ENCODE measurements at places on chromosomes 2 and 18. TPM values are rescaled to one million over a fixed set of nuclear protein-coding genes. Genes with fewer than 3 reads are reported as not detected.

- no peaks in the 10 kb centered on the region for H3K27me3 ChIP-seq
- no peaks in the 10 kb centered on the region for H3K36me3 ChIP-seq
- H3K4me3 ChIP-seq: no peak overlapping the region
- H3K27ac ChIP-seq: no peak overlapping the region
These were observed 161.4 kb upstream of the KLHL14 start for GRCh38 chr18:32934201-32934600.

DNA sequence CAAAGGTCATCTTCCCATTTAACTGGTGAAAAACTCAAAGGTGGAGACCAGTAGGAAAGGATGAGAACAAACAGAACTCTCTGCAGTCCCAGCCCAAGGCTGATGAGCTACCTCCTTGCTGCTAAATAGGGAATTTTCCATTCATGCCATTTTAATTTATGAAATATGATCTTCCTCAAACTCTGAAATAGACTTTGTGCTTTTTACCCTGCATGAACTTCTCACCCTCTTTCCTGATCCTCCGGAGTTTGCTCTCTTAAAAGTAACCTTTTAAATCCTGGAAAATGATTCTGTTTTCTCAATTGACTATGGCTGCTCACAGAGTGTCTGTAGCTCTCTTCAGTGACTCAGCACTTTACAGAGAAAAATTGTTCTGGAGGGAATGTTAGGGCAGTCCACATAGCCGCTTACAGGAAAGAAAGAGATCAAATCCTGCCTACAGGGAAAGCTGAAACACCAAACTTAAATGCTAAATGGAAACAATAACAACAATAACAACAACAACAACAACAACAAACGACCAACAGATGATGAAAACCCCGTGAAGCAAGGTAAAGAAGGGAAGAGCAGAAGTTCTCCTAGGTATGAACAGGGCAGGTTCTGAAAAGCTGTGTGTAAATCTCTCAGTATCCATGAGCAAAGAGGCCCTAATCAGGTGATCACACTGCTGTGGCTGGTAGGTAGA is 79.8 kb upstream of the SESTD1 start:
- DNase-seq: no peak
- no peaks in the 10 kb centered on the region for H3K27me3 ChIP-seq
- H3K27ac ChIP-seq: peak overlapping the region; percentile 56

Gene IL1A
- total RNA-seq: 0.56 TPM

Gene SKOR2
- total RNA-seq: not detected

GRCh38 chr2:128145651-128146050 is 54.7 kb downstream of the UGGT1 start:
- H3K4me3 ChIP-seq: no peak overlapping the region
- H3K4me1 ChIP-seq: no peaks in the 10 kb centered on the region
- H3K36me3 ChIP-seq: peaks cover 30% of the 10 kb centered on the region
- no peak overlapping the region for H3K27ac ChIP-seq
- no peaks in the 10 kb centered on the region for H3K27me3 ChIP-seq

- no peaks in the 10 kb centered on the region for H3K27me3 ChIP-seq
- no peak for DNase-seq
- peak overlapping the region; percentile 15 for H3K27ac ChIP-seq
- no peaks in the 10 kb centered on the region for H3K36me3 ChIP-seq
These were observed 228.5 kb downstream of the TTC32 start for GRCh38 chr2:19673213-19673791.

- H3K36me3 ChIP-seq: no peaks in the 10 kb centered on the region
- no peak for DNase-seq
- H3K27me3 ChIP-seq: no peaks in the 10 kb centered on the region
- no peak overlapping the region for H3K27ac ChIP-seq
These were observed 1106.0 kb downstream of the RPIA start for GRCh38 chr2:89797320-89798038.

- H3K27me3 ChIP-seq: no peaks in the 10 kb centered on the region
- H3K4me3 ChIP-seq: no peak overlapping the region
- peaks cover 66% of the 10 kb centered on the region for H3K4me1 ChIP-seq
- no peak for DNase-seq
- H3K27ac ChIP-seq: no peak overlapping the region
These were observed 87.0 kb downstream of the ZEB2 start for GRCh38 chr2:144432921-144433320.

- no peak overlapping the region for H3K27ac ChIP-seq
- H3K36me3 ChIP-seq: no peaks in the 10 kb centered on the region
- H3K4me3 ChIP-seq: no peak overlapping the region
- no peak for DNase-seq
- H3K4me1 ChIP-seq: no peaks in the 10 kb centered on the region
- no peaks in the 10 kb centered on the region for H3K27me3 ChIP-seq
These were observed 55.7 kb downstream of the RND3 start for GRCh38 chr2:150431561-150432311.

DNA sequence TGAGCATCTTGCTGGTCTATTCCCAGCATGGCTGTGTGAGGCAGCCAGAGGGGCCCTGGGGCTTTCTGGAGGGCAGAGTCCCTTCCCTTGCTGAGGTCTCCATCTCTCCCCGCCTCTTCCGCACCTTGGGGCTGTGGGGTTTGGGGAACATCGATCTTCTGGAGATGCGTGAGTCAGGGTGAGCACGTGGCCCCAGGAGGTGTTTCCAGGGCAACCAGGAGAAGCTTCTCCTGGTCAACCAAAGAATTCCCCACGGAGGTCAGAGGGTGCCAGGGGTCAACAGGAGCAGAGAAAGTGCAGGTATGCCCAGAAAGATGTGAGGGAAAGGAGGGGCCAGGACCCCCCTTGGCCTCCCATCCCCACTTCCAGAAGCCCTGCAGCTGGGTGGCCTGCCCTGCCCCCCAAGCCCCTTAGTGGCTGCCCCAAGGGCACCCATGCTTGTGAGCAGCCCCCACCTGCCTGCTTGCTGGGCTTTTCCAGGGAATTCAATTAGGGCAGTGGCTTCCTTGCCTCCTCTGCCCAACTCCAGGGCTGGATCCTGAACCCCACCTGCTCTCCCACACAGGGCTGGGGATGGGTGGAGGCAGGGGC is 2.8 kb upstream of the PROM2 start:
- H3K4me1 ChIP-seq: no peaks in the 10 kb centered on the region
- H3K36me3 ChIP-seq: no peaks in the 10 kb centered on the region
- no peak for DNase-seq
- no peaks in the 10 kb centered on the region for H3K27me3 ChIP-seq
- H3K4me3 ChIP-seq: no peak overlapping the region

Gene SLC14A1
- 76.3 TPM for total RNA-seq

GRCh38 chr2:171958475-171958874 is 36.2 kb downstream of the HAT1 start:
- H3K27ac ChIP-seq: no peak overlapping the region
- DNase-seq: no peak
- no peak overlapping the region for H3K4me3 ChIP-seq
- no peaks in the 10 kb centered on the region for H3K27me3 ChIP-seq
- no peaks in the 10 kb centered on the region for H3K36me3 ChIP-seq

DNA sequence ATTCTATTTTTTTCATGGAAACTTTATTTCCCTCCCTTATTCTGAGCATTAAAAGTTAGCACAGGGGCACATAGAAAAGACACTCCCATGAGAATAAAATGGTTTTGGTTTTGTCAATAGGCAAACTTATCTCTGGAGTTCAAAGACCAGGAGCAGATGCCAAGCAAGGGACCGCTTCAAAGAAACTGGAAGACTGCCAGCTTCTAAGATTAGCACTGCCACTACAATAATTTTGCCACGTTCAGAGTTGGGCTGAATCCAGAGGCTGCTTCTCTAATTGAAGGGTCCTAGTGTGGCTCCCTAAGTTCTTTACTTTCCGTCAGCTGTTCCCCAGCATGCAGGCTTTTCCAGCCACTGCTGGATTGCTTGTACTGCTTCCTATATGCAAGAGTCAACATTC is 681.0 kb upstream of the GCFC2 start:
- DNase-seq: no peak
- no peaks in the 10 kb centered on the region for H3K36me3 ChIP-seq
- H3K27ac ChIP-seq: no peak overlapping the region
- H3K27me3 ChIP-seq: no peaks in the 10 kb centered on the region
- H3K4me3 ChIP-seq: no peak overlapping the region

Gene ERFE
- total RNA-seq: 1.5 TPM

DNA sequence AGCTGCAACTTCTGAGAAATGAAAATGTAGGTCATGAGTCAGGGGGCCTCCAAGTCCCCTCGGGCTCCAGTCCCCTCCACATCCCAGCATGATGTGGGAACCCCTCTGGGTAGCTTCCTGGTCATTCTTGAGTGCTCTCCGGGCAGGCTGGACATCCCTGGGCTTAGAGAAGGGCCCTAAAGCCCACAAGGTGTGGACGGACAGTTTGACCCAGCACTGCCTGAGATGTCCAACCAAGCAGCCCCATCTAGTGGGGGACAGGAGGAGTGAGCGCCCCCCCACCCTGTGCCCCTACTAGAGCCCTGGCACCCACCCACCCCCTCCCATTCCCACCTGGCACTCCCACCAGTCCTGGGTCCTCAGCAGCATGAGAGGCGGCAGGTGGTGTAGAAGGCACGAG is 46.0 kb downstream of the CYP27C1 start:
- H3K4me3 ChIP-seq: no peak overlapping the region
- no peak for DNase-seq
- no peak overlapping the region for H3K27ac ChIP-seq
- H3K27me3 ChIP-seq: no peaks in the 10 kb centered on the region

Gene STK39
- total RNA-seq: 11.5 TPM

- no peak overlapping the region for H3K4me3 ChIP-seq
- H3K4me1 ChIP-seq: peaks cover 35% of the 10 kb centered on the region
- H3K27me3 ChIP-seq: no peaks in the 10 kb centered on the region
- peak overlapping the region; percentile 62 for H3K27ac ChIP-seq
- DNase-seq: no peak
- H3K36me3 ChIP-seq: no peaks in the 10 kb centered on the region
These were observed 46.8 kb upstream of the RTN4 start for GRCh38 chr2:55097082-55097460.

- H3K4me1 ChIP-seq: peaks cover 9% of the 10 kb centered on the region
- peaks cover 10% of the 10 kb centered on the region for H3K36me3 ChIP-seq
- DNase-seq: no peak
- H3K27me3 ChIP-seq: no peaks in the 10 kb centered on the region
These were observed 76.3 kb upstream of the FRZB start for GRCh38 chr2:182942756-182943155.

GRCh38 chr2:232516551-232516950 is 3.6 kb upstream of the PRSS56 start:
- no peak for DNase-seq
- H3K4me1 ChIP-seq: peaks cover 1% of the 10 kb centered on the region
- H3K27ac ChIP-seq: no peak overlapping the region
- H3K36me3 ChIP-seq: no peaks in the 10 kb centered on the region
- no peaks in the 10 kb centered on the region for H3K27me3 ChIP-seq
- H3K4me3 ChIP-seq: no peak overlapping the region

- H3K4me1 ChIP-seq: peaks cover 19% of the 10 kb centered on the region
- no peak overlapping the region for H3K27ac ChIP-seq
- H3K4me3 ChIP-seq: peak overlapping the region; percentile 14
- no peak for DNase-seq
- H3K36me3 ChIP-seq: no peaks in the 10 kb centered on the region
- H3K27me3 ChIP-seq: no peaks in the 10 kb centered on the region
These were observed 79.4 kb upstream of the MAP4K3 start for GRCh38 chr2:39516347-39517101.

DNA sequence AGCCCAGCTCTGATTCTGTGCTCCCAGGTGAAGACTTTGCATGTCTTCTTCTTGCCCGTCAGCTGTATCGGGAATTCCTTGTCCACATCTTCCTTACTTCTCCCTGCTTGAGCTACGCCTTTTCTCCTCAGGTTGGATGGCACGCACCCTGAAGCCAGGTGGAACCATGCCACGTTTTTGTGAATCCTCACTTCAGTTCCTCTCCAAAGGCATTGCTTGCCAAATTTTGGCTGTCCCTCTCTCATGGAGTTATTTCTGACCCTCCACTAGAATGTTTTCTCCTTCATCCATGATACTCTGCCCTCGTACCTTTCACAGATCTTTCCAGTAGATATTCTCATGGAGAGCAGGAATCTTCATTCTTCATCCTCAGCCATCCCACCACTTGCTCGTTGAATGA is 20.2 kb downstream of the ZCCHC2 start:
- DNase-seq: no peak
- H3K27ac ChIP-seq: no peak overlapping the region
- peaks cover 29% of the 10 kb centered on the region for H3K36me3 ChIP-seq
- H3K4me3 ChIP-seq: no peak overlapping the region

- H3K27ac ChIP-seq: no peak overlapping the region
- DNase-seq: no peak
- no peak overlapping the region for H3K4me3 ChIP-seq
- no peaks in the 10 kb centered on the region for H3K36me3 ChIP-seq
- no peaks in the 10 kb centered on the region for H3K27me3 ChIP-seq
These were observed 270.2 kb upstream of the SYT4 start for GRCh38 chr18:43547456-43547855.

GRCh38 chr18:22391407-22392345 is 26.0 kb downstream of the CTAGE1 start:
- H3K4me3 ChIP-seq: no peak overlapping the region
- H3K36me3 ChIP-seq: no peaks in the 10 kb centered on the region
- H3K27me3 ChIP-seq: no peaks in the 10 kb centered on the region

DNA sequence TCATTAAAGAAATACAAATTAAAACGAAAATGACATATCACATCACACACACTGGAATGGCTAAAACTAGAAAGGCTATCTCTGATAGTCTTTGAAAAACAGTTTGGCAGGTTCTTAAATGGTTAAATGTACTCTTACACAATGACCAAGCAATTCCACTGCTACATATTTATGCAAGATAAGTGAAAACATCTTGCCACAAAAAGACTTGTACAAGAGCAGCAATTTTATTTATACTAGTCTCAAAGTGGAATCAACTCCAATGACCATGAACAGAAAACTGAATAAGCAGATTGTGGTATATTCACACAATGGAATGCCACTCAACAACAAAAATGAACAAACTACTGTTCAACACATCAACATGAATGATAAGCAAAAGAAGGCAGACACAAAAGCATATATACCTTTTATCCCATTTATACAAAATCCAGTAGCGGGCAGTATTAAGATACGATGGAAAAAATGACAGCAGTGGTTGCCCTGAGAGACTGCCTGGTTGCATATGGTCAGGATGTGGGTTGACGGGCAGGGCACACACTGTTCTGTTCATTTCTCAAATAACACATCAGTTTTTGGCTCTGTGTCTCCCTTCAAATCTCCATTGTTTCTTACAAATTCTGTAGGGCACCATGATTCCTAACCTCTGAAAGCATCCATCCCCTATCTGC is 25.4 kb downstream of the SP100 start:
- H3K4me1 ChIP-seq: peaks cover 43% of the 10 kb centered on the region
- peak overlapping the region; percentile 3 for H3K27ac ChIP-seq
- H3K4me3 ChIP-seq: no peak overlapping the region
- DNase-seq: no peak
- H3K36me3 ChIP-seq: peaks cover 17% of the 10 kb centered on the region

DNA sequence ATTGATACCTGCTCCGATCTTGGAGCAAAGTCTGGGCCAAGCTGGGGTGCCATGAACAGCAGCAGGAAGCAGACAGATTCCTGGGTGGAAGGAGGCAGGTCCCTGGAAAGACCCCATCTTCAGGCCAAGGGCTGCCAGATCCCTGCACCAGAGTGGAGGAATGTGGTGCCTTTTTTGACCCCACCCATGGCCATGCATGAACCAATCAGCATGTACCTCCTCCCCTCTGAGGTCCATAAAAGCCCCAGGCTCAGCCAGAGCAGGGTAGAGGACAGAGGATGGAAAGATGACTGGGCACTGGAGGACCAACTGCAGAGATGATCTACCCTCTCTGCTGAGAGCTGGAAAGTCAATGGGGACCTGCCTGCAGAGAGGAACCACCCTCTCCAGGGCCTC is 34.4 kb upstream of the ID2 start:
- H3K4me3 ChIP-seq: no peak overlapping the region
- H3K27ac ChIP-seq: no peak overlapping the region
- H3K4me1 ChIP-seq: no peaks in the 10 kb centered on the region
- no peak for DNase-seq
- H3K36me3 ChIP-seq: no peaks in the 10 kb centered on the region
